ENCODE measurements at places on chromosomes 13 and 19.

- peak; percentile 36 for DNase-seq
These were observed 42.3 kb downstream of the GJA3 start for GRCh38 chr13:20118268-20119140.

DNA sequence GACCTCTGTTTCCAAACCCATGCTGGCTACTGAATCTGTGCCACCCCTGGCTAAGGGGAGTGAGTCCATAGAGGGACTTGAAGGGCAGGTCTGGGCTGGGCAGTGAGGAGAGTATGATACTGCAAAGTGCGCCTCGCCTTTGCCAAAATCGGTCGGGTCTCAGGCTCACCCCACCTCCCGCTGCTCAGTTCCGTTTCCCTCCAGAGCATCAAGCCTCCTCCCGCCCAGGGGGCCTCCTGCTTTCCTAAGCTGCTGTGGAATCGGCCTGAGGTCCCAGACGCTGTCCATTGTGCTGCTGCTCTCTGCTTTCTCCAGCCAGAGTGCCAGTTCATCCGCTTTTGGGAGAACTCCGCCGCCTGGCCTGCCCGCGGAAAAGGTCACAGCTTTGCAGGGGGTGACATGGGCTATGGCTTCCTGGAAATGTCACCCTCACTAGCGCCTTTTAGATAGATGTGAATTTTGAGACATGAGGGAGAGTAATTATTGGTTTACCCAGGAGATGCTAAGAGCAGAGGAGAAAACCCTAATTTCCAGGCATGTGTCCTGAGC lies 1418.4 kb downstream of the UQCRFS1 start:
- no peak for DNase-seq

GRCh38 chr13:44368062-44368591 lies 5.5 kb upstream of the SERP2 start:
- no peak for DNase-seq

DNA sequence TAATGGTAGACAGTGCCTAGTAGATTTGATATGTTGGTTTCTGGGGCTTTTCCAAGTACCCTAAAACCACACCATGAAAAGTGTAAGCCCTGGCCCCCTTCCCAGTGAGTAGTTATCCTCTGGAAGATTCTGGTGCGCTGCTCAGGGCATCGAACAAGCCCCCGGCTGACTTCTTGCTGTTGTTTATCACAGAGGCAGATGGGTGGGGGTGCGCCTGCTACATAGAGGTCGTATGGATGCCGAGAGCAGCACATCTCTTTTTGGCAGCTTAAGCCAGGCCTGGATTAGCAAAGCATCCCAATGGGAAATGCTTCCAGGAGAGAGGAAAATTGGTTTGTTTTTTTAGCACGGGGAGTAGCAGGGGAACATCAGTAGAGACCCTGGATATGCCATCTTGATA lies 26.3 kb upstream of the SPATA13 start:
- DNase-seq: no peak

GRCh38 chr19:3062165-3063105 lies at the start of gene TLE5:
Gene TLE5, minus strand, starts transcription at chr19:3062495. Its CDS starts 295 bp downstream, at chr19:3062200.
- peak; percentile 66 for DNase-seq

DNA sequence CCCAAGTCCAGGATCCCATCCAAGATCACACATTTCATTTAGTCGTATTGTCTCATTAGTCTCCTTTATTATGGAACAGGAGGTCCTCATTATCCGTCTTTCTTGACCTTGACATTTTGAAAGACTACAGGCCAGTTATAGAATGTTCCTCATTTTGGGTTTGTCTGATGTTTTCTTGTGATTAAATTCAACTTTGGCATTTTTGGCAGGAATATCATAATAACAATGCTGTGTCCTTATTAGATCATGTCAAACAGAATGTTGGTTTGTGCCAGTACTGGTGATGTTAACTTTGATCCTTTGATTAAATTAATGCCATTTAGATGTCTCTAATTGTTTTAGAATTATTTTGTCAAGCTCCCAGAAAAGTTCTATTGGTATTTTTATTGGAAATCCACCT lies 106.5 kb upstream of the FRY start:
- no peak for DNase-seq

- DNase-seq: no peak
These were observed 44.6 kb downstream of the NWD1 start for GRCh38 chr19:16764280-16764679.

DNA sequence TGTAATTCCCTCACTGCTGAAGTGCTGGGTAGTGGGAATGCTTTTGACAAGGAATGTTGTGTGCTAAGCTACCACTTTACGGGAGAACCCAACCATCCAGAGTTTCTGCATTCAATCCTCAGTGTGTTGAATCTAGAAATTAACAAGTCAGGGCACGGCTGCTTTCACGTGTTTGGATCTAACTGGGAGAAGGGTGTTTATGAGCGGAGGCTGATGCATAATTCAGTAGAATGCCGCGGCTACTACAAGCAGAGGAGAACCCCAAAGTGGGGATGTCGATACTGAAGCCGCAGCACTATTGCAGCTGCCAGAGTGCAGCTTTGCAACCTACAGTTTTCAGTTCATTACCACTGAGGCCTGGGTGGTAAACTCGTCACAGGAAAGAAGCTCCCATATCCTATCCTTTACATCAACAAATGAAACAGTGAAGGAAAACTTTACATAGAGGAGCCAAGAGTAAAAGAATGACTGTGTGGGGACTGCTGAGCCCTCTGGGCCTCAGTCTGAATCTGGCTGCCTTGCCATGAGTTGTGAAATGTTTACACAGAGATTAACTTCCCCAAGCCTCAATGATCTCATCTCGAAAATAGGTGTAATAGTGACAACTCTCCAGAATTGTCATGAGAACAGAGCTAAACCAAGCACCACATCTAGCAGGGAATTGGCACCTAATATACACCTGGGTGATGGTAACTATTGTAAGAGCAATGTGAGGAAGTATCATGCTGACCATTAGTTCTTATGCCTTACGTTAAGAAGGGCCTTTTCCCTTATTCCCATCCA lies 531.7 kb downstream of the MYO16 start:
- DNase-seq: no peak

DNA sequence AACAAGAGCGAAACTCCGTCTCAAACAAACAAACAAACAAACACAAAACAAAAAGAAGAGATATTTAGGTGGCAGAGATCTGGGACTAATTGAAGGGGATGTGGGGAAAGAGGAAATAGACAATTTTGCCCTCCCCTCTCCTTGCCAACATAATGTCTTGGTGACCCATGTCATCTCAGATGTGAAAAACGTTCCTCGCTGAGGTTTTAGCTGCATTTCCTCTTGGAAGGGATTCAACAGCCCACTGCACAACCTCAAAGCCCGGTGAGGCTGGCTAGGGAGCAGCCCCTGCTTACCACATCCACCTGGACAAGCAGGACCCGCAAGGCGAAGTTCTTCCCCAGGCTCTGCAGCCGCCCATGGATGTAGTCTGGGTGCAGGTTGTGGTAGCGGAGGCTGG lies 4.9 kb downstream of the ERCC1 start:
- DNase-seq: no peak

DNA sequence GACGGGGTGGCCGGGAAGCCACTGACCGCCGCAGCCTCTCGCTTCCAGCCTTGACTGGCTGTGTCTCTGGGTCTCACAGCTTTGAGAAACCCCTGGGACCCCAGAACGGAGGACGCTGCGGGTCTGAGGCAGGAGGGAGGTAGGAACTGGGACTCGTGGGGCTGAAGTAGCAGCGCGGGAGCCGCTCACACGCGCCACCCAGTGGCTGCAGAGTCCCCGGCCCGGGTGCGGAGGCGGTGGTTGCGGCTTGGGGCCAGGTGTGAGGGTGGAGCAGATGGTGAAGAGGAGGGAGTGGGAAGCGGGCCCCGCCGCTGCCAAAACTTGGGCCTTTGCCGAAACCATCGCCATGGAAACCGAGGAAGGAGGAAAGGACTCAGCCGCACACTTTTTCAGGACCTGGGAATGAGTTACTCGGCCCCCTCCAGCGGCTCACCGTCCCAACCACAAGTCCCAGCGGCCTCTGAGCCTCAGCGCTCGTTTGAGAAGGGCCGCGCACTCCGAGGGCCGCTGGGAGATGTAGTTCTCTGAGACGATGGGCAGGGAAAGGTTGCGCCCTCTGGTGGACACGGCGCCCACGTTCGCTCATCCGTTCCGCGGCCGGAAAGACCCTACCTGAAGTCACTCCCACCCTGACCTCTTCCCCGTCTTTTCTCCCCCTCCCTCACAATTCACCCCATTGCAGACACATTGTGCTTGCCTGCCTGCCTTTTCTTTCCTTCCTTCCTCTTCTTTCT lies 2.2 kb upstream of the SLC17A7 start:
- DNase-seq: peak; percentile 87
